ENCODE measurements at places on chromosomes 5 and 9.

DNA sequence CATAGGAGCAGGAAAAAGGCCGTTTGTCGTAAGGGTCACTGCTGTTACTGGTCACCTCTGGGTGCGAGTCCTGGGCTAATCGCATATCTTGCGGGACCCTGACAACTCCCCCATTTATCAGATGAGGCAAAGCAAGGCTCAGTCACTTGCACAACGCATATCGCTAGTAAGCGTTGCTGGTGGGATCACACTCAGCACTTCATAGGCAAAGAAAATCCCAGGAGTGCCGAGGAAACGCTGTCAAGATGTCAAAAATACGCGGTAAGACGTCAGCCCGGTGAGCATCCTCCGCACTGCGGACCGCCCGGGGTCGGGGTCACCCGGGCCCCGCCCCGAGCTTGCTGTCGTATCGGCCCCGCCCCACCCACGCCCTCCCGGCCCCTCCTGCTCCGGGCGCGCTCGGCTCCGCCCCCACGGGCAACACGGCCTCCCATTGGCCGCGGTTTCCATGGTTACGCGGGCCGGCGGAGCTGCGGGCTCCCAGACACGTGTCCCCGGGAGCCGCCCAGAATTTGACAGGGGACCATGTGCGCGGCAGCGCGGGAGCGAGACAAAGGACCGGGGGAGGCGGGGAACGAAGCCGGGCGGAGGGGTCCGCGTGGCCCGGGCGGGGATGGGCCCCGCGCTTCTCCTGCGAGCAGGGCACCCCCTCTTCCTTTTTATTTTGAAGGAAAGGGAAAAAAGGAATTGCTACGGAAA is 80.2 kb upstream of the IER5L start:
- DNase-seq, result peak; percentile 82

- DNase-seq, result no peak
These were observed 6.2 kb downstream of the SLC45A2 start for GRCh38 chr5:33978306-33978705.

DNA sequence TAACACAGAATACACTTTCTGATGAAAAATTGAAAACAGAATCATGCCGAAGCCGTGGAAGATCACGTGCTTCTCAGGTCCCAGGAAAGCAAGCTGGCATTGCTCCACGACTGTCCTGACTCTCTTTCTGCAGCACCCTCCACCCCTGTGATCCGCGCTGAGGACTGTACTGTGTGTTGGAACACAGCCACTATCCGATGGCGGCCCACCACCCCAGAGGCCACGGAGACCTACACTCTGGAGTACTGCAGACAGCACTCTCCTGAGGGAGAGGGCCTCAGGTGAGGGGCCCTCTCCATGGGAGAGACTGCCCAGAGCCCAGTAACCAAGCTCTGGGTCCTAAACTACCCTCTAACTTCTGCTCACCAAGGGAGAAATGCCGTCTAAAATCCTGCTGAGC is 73.3 kb downstream of the CMYA5 start:
- DNase-seq, result no peak

- DNase-seq, result no peak
These were observed 253.8 kb upstream of the POU5F2 start for GRCh38 chr5:93995126-93995621.

DNA sequence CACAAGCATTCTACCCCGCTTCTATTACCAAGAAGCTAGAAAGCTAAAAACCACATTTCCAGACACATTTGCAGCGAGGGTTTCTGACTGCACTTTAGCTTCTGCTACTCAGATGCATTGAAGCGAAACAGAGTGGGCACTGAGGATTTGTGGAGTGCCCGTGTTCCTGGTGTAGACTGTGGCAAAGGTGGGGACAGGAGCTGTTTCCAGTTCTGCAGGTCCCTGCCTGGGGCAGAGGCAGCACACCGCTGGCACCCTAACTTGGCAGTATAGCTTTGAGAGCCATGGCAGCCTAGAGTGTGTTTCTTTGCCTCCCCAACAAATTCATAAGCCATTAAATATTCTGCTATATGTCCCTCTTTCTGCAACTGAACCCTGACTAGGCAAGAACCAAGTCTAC is 108.6 kb upstream of the SPOCK1 start:
- DNase-seq, result no peak

- DNase-seq, result no peak
These were observed 165.9 kb downstream of the SH3GL2 start for GRCh38 chr9:17744786-17745185.

GRCh38 chr9:36138496-36138895 is 2.0 kb downstream of the GLIPR2 start:
- DNase-seq, result no peak

- no peak for DNase-seq
These were observed 70.4 kb downstream of the CRB2 start for GRCh38 chr9:123426406-123426805.

DNA sequence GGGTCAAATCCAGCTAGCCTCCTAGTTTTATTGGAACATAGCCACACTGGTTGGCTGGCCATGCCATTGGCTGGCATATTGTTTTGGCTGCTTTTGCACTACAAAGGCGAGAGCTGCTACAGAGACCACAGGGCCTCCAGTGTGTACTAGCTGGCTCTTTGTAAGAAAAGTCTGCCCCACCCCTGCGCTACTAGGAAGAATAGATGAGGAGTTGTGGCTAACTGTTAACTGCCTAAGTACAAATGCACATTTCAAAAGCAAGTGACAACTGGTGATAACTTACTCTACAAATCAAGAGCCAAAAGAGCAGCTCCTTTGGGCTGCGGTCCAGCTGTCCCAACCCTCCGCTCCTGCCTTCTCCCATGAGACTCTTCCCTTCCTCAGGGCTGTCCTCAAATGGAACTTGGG is 63.9 kb downstream of the SERINC5 start:
- DNase-seq, result peak; percentile 12

- DNase-seq, result no peak
These were observed 13.9 kb upstream of the GPX8 start for GRCh38 chr5:55146080-55146479.

DNA sequence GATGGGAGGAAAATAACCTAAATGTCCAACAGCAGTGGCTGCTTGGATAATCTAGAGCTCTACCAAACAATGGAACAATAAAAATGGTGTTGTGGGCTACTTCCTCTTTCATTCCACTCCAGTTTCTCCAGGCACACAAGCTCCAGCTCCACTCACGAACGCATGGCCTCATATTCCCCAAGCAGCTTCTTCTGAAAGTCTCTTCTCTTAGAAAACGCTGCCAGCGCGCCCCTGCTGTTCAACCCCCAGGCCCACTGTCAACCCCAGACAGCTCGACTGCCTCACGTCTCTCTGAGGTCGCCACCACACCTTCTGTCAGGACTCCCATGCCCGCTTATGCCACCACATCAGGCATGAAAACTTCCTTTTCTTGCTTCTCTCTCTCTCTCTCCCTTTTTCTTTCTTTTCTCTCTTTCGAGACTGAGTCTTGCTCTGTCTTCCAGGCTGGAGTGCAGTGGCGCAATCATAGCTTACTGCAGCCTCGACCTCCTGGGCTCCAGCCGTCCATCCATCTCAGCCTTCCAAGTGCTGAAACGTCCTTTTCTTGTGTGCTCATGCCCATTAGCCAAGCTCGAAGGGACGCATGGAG is 16.2 kb downstream of the OR2V2 start:
- no peak for DNase-seq

- no peak for DNase-seq
These were observed 125.2 kb upstream of the SMIM23 start for GRCh38 chr5:171660434-171660833.

DNA sequence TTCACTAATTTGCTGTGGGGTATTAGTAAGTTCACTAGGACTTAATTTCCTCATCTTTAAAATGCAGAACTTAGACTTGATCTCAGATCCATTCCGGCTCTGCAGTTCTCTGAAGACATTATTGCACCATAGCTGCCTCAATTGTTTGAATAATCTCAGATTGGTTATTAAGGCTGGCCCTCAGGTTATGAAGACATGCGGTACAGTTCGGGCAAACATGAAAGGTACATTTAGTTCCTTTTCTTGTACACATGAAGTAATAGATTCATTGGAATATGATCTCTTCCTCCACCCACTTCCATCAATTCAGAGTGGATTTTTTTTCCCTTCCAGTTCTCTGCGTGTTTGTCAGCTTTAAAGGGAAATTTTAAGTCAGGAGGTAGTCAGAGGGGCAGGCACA is 28.0 kb downstream of the ATP6V0E1 start:
- DNase-seq, result no peak

DNA sequence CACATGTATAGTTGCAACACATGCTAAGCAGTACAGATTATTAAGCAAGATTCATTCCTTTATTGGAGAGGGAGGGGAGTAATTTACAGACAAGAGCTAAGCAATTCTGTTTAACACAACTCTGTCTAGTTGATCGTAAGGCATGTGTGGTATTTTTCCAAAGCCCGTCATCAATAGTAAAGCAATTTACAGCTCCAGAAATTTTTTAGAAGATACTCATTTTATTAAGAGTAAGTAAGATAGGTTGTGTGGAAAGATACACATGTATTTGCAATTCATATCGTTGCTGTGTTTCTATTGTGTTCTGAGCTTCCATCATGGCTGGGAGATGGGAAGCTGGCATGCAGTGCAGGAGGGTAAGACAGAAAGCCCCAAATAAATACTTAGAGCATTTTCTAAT is 289.2 kb upstream of the TMEM161B start:
- no peak for DNase-seq

DNA sequence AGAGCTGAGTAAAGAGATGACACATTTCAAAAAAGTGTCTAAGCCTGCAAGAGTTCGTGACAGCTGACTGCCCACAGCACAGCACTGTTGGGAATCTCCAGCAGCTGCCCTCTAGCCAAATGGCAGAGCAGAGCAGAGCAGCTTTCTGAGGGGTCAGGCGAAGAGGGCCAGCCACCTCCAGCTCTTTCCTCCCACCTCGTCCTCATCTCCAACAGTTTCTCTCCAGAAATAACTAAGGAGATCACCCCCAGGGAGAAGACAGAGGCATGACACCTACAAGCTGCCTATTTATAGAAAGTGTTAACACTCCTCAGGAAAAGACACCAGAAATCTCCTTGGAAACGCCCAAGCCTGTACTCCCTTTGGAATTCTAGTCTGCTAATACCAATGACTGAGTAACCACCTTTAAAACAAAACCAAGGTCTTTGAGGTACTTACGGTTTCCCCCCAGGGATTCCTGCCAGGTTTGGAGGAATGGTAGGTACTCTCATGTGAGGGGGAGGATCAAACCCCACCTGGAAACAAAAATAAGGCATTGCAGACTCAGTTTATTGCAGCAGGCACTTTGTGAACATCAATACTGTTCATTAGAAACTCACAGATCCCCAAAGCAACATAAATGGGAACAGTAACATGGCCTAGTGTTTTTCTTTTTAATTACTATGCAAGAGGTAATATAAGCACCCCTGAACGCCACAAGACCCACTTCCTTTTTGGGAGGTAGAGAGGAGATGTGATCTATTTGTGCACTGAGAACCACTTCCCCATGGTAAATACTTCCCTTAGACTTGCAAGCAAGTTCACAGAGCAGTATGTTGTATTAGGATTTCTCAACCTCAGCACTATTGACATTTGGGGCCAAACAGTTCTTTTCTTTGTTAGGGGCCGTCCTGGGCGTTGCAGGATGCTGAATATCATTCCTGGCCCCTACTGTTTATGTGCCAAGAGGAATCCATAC is 79.3 kb downstream of the TLE1 start:
- no peak for DNase-seq

- DNase-seq, result no peak
These were observed 547.0 kb downstream of the PDE4D start for GRCh38 chr5:59346514-59346913.

DNA sequence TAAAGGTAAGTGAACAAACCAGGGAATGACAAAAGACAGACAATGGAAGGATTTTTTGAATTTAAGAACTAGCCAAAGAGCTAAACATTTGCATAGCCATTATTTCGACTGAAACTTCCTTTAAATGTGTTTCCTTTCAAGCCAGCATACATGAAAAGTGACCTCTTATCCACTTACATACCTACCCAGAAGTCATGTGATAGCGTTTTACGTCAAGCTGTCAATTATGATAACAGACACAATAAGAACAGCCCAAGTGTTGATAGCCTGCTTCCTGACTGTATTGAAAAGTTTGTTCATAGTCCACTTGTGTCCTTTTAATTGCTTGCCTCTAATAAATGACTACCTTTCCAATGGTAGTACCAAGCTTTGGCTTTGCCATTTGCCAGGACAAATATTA is 206.0 kb downstream of the NFIB start:
- no peak for DNase-seq

GRCh38 chr9:107375001-107375400 is 91.9 kb downstream of the RAD23B start:
- DNase-seq, result no peak

DNA sequence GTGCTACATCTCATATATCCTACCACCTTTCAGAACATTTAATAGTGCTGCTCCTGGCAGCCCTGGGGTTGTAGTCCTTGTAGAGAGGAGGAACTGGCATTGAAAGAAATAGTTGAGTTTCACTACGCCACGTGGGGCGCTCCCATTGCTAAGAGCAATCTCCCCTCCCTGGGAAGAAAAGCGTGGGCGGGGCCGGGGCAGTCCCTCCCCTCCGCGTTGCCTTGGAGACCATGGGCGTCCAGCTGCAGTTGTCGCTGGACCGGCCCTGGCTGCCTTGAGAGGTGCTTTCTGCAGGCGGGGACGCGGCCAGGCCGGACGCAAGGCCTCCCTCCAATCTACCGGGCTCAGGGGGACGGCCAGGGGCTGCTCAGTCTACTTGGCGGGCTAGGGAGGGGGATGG is 368 bp upstream of the CCDC180 start:
- DNase-seq, result no peak

GRCh38 chr5:179153921-179154345 is 93.8 kb downstream of the ZNF354C start:
- DNase-seq, result no peak

GRCh38 chr9:108001237-108001636 is 511.7 kb upstream of the KLF4 start:
- no peak for DNase-seq

- DNase-seq, result no peak
These were observed 31.4 kb downstream of the COL27A1 start for GRCh38 chr9:114186605-114187289.

- DNase-seq, result no peak
These were observed 104.3 kb downstream of the PDE6A start for GRCh38 chr5:149840226-149840825.

DNA sequence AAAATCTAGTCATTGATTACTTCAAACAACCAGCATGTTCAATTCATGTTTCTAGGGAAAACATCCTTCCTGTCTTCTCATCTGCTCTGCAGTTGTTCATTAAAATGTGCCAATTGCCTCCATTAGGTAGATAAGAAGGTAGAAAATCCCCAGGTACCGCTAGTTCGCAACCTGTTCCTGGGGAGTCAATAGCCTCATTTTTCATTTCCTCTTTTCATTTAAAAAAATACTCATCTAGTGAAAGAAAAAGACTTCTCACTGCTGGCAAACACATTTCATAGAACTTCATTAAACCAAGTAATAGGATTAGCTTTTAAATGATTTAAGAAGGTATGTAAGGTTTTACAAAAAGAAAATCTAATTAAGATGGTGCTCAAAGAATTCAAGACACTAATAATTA is 113.3 kb downstream of the MARCHF11 start:
- no peak for DNase-seq

GRCh38 chr5:77175231-77175630 is 35.2 kb upstream of the PDE8B start:
- DNase-seq, result no peak
